ENCODE measurements at places on chromosomes 13 and 19.

DNA sequence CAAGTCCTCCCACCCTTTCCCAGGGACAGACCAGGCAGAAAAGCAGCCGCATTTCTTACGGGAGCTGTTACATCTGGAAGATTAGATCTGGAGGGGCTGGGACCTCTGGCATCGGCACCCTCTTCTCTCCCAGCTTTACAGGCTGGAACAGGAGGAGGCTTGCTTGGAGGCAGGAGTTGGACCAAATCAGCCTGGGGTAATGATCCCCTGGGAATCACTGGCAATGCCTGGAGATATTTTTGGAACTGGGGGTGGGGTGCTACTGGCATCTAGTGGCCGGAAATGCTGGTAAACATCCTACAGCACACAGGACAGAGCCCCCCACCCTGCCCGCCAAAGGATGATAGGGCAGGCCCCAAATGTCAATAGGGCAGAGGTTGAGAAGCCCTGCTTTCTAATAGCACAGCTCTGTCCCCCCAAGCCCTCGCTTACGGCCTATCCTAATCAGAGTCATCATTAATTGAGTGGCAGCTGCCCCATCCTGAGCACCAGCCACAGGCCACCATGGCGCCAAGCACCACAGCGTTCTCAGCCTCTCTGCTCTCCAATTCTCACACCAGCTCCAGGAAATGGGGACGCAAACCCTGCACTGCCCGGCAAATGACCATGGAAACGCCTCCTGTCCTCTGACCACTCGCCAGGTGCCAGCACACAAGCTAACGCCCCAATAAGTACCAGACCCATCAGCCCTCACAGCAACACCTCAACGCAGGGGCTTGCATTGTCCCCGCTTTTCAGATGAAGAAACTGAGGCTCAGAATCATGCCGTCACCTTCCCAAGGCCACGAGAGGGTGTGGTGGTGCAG lies 20.6 kb downstream of the LRRC4B start:
- no peak for DNase-seq

- DNase-seq, result no peak
Measured at GRCh38 chr13:43237616-43238015, 214.2 kb downstream of the DNAJC15 start.

DNA sequence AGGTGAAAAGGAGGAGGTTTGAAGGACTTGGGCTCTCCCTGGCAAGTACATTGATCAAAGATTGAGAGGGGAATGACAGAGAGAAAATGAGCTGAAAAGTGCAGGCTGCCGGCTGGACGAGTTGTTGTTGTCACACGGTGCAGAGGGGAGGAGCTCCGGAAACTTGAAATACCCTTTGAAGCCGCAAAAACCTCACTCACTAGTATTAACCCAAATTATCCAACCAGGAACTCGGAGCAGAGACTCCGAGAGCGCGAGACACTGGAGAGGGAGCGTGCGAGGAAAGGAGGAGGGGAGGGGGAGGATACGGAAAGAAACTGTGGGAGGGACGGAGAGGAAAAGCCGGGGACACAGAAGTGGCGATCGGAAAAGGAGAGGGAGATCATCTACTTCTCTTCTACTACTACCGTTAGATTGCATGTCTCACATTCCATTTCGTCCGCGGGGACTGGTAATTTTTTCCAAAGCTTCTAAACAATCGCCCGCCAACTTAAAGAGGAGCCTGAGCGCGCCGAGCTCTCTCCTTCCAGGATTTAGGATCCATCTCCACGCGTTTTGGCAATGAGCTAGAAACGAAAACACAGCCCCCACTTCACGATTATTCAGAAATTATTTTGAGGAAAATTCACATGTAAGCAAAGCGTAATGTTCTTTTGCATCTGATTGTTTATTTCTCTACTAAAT lies at the start of gene DACH1:
TSS of gene DACH1 (minus strand) at position 74 of the 684 bp plus-strand sequence.
- DNase-seq, result peak; percentile 73

GRCh38 chr19:29798774-29799497 lies 12.9 kb upstream of the CCNE1 start:
- DNase-seq, result no peak

- DNase-seq, result no peak
Measured at GRCh38 chr13:30799356-30799824, 64.0 kb downstream of the ALOX5AP start.

DNA sequence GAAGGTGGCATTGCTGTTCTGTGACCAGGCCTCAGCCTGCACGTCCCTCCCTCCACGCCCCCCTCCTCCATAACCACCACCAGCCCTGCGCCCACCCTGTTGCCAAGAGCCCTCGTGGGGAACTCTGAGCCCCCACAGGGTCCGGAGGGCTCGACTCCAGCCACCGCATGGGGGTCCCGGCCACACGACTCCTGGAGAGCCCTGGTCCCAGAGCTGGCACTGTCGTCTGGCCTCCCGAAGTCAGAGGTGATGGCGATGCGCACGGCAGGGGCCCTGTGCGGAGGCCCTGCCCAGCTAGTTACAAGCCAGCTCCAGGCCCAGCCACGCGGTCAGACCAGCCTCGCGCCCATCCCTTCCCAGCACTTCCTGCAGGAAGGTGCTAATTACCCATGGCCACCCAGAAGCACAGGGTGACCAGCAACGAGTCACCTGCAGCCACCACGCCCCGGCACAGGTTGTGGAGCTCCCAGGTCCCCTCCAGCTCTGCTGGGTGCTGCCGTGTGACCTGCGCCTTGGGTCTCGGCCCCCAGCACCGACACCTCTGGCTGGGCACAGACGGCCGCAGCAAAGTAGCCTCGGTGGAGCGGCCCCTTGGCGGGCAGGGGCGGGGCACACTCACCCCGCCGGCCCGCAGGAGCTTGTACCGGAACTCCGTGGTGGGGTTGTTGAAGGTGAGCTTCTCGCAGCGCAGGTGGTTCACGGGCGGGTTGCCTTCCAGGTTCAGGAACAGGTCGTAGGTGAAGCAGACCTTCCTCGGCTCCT lies 49.6 kb downstream of the MLLT1 start:
- no peak for DNase-seq

- DNase-seq, result no peak
Measured at GRCh38 chr13:102771298-102772041, 2.1 kb downstream of the TEX30 start.

Measured in mucosa of descending colon (tissue), 3 donors.